Cerebellar nuclear complex (tissue), 1 donor: ENCODE measurements at places on chromosomes 4 and X.

DNA sequence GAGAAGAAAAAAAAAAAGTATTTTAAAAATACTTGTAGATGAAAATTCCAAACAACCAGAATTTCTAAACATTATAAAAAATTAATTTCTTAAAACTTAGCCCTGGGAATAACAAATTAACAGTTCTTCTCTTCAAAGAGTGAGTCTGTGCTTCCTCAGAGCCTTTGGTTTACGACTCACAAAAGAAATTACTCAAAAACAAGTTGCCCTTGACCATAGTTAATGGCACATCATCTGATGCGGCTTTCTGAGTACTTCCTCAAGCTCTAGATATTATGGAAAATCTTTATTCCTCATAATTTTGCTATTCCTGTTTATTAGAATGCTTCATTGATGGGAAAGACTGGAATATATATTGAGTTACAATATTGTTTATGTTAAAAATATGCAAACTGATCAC, 23.7 kb downstream of the TAPT1 start:
- DNase-seq: no peak

DNA sequence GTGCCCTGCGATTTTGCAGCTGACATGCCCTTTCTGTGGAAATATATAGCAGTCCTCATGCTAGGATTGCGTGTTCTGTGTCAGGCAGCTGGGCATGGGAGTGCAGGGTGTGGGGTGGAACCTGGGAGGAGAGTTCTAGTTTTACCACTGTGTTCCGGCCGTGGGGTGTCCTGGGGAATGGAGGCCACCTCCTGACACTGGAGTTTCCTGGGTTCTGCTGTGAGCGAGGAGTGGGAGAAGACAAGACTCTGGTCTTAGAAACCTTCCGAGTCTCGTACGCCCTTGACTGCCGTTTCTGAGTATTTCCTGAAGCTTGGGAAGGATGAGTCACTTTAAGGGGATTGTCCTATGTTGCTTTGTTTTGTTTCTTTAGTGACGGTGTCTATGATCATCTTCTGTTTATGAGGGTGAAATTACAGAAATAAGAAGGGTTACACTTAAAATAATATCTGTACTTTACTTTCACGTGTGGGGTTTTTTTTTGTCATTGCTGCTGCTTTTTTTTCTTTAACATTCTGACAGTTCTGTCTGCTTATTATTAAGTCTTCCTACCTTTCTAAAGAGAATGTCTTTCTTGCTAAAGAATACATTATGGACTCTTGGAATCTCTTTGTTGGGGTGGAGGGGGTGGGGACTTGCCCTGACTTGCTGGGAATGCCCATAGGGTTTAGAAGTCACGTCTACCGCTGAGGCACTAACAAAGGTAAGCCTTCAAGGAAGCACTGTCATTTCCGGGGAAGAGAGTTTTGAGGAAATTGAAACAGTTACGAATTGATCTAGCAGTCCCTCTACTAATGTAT, 19.1 kb downstream of the CD99 start:
- DNase-seq: no peak

DNA sequence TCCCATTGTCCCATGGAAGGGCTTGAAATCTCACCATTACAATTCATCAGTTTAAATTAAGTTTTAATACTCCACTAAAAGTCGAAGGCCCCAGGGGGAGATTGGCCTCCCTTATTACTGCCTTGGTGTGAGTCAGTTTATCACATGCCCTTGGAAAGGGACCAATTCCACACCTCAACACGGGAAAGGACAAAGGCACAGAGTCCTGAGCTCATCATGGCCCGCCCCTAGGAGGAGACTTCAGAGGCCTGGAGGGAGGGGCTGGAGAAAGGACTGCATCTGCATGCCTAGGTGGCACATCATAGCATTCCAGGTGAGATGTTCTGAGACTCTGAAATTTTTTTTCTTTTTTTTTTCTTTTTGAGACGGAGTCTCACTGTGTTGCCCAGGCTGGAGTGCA, 2.8 kb upstream of the SEL1L3 start:
- no peak for DNase-seq

- no peak for DNase-seq
Observed at GRCh38 chr4:86586160-86586572, 7.9 kb upstream of the PTPN13 start.

GRCh38 chrX:17527135-17527701, 152.2 kb downstream of the NHS start:
- DNase-seq: no peak

GRCh38 chr4:88230969-88231771, 53.2 kb downstream of the PPM1K start:
- DNase-seq: no peak

DNA sequence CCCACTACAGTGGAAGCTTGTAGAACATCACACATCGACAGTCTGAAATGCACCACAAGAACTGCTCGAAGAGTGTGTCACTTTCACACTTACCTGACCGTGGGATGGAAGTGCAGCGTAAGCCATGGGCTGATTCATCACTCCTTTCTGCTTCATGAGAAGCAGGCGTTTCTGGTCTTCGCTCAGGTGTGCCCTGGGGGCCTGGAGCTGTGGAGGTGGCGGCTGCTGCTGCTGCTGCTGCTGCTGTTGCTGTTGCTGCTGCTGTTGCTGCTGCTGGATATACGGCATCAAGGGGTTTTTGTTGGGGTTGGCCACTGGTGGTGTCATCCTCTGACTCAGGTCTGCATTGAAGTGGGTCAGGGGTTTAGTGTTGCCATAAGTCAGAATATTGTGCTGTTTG, 223.6 kb downstream of the MGST2 start:
- no peak for DNase-seq

DNA sequence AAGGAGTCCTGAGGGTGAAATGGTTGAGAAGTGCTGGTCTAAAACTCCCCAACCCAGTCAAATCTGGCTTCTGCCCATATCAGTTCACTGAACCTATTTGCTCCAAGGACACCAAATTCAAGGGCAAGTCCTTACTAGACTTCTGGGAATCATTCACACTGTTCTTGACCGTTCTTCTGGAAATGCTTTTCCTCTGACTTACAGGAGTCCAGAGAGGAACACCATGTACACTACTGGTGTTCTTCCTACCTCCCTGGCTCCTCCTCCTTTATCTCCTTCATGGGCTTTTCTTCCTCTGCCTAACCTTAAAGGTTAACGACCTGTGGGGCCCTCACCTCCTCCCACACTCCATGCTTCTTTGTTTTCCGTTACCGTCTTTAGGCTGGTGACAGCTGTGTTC, 281.3 kb downstream of the FRMPD4 start:
- DNase-seq: no peak
